ENCODE measurements at places on chromosomes 2 and 18.
A peak's percentile ranks its signal among the peaks of the same experiment; 100 is the strongest.

DNA sequence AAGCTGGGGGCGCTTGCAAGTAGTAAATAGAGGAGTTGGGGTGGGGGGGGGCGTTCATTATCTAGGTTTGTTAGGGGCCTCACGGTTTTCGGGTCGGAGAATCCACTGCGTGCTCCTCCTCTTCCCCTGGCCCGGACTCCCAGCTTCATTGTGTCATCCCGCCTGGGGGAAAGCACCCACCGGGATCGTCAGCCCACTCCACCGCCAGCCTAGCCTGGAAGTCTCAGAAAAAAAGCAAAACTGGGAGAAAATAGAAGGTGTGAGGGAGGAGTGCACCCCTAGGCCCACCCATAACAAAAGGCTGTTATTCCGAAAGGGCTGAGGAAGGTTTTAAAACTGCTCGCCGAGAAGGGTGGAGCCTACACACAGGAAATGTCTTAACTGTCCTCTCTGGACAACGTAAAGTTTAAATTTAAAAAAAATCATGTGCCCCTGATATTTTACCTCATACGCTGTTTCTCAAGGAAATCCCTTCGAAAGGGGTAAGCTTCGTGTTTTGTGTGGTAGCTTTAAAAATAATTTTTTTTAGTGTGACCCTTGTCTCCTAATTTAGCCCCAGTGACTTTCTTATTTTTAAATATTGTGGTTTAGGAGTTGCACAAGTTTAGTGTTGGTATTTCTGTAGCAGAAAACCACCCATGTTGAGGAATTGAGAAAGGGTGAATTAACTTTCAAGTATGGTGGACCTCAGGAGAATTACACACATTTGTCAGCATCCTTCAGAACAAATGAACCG is 104.2 kb downstream of the SPTBN1 start:
- no peak for DNase-seq

DNA sequence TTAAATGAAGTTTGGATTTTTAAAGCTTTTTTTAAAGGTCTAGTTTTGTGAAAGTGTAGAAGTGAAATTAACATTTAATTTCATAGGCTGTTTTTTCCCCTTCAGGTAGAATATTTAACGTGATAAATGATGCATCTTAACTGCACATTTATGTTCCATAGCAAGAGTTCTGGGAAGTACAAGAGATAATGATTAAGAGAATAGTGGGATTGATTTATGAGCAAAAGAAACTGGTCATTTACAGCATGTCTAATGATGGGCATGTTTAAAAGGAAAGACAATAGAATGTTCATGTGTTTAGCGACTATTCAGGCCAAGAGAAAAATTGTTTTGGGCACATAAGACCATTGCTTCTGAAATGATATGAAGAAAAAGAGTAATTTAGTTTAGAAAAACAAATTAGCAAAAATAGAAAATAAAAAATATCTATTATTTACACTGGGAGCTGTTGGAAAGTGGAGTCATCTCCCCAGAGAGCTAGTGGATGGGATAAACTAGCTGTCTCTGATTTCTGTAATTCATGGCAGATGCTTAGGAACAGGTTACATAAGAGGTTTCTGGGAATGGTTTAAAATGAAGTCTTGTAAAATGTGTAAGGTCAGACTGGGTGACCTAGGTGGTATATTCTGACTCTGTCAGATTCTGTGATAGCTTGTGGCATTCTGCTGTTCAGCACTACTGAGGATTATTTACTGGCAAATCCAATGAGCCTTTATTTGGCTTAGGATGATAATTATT is 60.7 kb downstream of the WDR7 start:
- DNase-seq, result no peak

DNA sequence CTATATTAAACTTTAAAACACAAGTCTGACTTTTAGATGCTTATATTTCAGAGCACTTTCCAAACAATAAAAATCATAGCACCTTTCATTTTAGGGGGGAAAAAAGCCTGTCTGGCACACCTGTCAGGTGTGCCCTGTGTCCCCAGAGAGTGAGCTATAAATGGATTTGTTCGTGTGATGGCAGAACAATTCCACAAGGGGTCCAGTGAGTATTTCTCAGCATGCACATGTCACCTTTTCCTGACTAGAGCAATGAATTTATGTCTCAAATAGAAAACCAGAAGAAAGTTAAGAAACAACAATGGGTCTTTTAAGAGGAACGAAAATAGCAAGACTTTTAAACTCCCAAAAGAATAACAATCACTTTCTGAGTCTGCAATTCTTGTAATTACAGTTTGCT is 55.9 kb downstream of the ACVR1C start:
- DNase-seq, result no peak

DNA sequence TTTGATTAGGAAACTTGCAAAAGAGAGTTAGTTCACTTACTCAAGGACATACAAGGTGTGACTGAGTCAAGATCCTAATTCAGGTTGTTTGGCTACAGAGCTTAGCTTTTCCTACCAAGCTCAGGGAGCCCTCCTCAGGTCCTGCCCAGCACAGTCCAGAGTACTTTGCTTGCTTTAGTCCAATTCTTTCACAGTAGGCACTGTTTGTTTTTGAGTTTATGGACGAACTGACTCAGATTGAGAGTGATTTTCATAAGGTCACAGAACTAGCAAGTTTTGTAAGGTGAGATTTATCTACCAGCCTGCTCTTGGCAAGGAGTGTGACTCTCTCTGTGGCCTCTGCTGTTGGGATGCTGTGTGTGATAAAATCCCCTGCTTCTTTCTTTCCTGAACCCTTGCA is 310.5 kb downstream of the PTPRM start:
- DNase-seq, result no peak

DNA sequence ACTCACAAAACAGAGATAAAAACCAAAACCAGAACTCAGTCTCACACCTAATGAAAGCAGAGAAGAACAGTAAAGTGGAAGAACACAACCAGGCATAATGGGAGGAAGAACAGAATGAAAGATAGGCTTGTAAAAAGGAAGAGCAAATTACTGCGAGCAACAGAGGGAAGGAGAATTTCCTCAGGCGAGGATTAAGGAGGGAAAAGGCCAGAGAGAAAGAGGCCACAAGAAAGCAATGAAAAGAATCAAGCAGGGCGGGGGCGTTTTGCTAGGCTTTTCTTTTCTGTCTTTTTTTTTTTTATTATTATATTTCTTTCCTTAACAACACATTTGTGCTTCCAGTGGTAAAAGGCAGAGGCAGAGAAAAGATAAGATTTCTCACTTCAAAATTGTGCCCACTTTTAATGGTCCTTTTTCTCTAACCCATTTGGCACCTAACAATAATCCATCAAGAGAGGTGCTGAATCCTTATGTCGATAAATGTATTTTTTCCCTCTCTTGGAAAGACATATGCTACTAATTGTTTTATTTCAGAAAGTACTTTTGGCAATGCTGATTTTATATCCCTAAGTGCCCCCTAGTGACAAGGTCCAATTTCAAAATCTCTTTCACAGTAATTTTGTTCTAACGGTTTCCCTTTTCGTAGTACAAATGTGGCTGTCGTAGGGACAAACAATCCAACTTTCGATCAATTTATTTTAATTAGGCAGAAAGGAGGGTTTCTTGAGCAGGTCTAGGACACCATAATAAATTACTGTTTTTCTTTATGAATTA is 138.7 kb upstream of the AQP4 start:
- DNase-seq, result no peak

GRCh38 chr18:35131387-35132020 is 90.3 kb downstream of the MAPRE2 start:
- no peak for DNase-seq

DNA sequence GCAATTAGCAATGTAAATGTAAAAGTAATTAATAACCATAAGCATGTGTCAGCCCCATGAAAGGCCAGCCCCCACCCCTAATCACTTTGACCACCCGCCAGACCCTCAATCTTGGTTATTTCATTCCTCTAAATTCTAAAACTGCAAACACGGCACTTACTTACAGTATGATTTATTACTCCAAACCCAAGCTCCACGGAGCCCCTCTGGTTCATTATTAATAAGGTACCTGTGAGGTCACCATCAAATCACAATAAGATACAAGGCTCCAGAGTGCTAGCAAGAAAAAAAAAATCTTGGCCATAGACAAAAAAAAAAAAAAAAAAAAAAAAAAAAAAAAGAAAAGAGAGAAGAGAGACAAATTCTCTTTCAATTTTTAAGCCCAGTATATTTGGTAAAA is 879.5 kb downstream of the TDRD15 start:
- no peak for DNase-seq

GRCh38 chr2:204325468-204325867 is 219.8 kb upstream of the PARD3B start:
- peak; percentile 13 for DNase-seq

GRCh38 chr2:69939722-69940121 is 21.7 kb downstream of the ASPRV1 start:
- no peak for DNase-seq

DNA sequence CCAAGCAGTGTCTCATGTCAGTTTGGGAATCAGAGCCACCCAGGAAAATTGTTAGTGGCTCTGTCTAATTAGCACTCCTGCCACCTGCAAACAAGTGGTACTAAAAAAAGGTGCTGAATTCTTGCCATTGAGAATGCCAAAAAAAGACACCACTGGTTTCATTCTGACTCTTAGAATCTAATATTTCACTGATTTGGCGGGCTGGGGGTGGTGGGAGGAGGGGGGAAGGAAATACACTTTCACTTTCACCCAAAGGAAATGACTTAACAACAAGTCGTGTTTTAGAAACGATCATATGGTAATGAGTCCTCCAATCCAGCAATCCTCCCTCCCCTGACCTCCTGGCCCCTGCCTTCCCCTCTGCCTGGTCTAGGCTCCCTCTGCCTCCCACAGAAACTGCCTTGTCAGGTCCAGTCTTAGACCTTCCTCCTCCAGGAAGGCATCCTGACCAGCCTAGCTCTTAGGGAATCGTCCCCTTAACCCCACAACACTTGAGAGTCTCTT is 4.4 kb upstream of the KLHL29 start:
- no peak for DNase-seq

DNA sequence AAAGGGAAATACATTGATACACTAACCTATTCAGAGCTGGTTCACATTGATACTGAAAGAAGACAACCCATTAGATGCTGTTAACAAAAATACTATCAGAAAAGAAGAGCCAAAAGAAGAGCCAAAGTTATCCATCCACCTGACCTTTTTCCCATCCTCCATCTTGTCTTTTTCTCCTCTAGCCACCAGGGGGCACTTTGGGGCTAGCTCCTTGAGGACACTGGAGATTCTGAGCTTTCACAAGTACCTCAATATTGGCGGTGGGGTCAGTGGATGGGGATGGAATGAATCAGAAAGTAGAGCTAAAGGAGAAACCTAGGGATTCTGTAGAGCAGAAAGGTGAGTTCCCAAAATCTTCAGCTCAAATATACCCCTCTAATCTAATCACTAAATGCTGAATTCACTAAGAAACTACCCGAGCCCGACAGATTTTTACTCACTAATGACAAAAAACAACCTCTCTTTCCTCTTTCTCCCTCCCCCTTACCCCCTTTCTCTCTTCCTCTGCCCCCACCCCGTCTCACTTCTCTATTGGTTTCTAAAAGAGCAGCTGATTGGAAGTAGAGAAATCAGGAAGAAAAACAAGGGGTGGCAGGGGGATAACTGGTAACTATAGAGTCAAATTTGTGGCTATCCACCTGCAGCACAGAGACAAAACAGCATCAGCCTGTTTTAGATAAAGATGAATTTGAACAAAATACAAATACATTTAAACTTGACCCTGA is 203.3 kb downstream of the TCF4 start:
- no peak for DNase-seq

DNA sequence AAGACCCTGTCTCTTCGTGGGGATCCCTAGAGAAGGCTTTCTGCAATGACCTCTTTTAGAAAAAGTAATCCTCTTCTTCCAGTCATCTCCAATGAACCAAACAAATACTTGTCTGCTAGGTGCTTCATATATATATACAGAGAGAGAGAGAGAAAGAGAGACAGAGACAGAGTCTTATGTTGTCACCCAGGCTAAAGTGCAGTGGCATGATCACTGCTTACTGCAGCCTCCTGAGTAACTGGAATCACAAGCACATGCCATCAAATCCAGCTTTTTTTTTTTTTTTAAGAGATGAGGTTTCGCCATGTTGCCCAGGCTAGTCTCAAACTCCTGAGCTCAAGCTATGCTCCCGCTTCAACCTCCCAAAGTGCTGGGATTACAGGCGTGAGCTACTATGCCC is 18.6 kb upstream of the PKDCC start:
- no peak for DNase-seq

DNA sequence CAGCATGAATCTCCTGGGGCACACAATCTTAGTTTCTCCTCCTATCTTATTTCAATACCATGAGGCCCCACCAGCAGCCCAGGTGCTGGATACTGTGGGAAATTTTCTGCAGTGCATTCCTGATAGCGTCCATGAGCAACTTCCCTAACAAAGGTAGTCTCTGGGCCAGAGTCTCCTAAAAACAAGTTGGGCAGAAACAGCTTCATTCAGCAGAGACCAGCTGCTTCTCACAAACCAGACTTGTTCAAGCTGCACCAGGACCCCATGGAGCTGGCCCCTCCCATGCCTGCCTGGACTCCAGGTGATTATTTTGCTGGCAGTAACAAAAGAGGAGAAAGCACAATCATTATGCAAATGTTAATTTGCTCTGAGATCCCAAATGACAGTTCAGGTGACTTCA is 31.4 kb downstream of the MYO5B start:
- DNase-seq, result no peak

GRCh38 chr2:634636-635388 is 42.4 kb downstream of the TMEM18 start:
- no peak for DNase-seq

GRCh38 chr2:51553476-51553875 is 521.5 kb upstream of the NRXN1 start:
- no peak for DNase-seq

DNA sequence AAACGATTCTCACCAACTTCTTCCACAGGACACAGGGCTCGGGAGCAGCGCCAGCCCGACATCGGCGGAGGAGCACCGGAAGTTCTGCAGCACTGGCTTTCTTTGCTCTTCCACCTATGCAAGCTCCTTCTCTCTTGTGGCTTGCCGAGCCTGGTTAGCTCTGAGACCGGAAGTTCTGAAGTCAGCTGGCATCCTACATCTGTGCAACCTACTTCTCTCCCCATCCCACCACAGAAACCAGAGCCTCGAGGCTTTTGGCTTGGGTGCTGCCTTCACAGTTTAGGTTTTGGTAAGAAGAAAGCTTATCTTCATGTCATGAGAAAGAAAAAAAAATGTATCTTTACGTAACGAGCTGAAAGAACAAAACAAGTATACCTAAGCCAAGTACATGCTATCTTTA is 111.7 kb downstream of the ANKRD44 start:
- peak; percentile 83 for DNase-seq

Data from stimulated activated CD8-positive, alpha-beta memory T cell treated with anti-CD3 and anti-CD28 coated beads, Interleukin-15, amount 100 ng/mL, for 48 hours (primary cell).